ENCODE measurements at places on chromosomes 5 and 9. TPM values are rescaled to one million over a fixed set of nuclear protein-coding genes. Genes with fewer than 3 reads are reported as not detected.

GRCh38 chr5:37799865-37800421 lies 39.9 kb downstream of the GDNF start:
- no peak for DNase-seq

DNA sequence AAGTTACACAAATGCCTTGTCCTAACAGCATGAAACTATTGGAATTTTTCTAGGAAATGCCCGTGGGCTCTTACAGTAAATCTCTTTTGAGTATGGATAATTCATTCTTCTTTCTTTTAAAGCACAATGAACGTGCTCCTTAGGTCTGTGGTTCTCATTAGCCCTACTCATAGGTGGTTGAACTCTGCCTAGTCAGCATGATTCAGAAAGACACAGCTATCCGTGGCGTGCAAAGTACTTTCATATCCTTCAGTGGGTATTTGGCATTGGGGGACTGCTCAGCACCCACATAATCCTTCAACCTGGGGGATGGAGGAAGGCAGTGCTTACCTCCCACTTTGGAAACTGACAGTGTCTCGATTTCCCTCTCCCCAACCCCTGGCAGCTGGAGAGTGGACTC lies 462.0 kb upstream of the CLINT1 start:
- no peak for DNase-seq

DNA sequence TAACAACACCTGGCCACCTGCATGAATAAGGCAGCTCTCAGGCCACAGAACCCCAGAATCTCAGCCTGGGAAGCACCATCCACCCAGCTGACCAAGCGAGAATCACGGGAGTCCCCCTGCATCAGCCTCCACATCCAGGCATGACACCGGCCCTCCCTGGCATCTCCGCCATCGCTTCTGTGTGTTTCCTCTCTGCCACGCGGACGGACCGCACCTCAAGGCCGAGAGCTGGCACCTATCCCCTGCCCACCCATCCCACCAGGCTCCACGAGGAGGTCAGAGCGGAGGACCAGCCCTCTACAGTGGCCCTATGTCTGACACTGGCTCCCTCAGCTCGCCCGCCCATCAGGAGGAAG lies 134.7 kb downstream of the COL23A1 start:
- DNase-seq, result no peak

GRCh38 chr5:142295084-142295758 lies 29.6 kb downstream of the SPRY4 start:
- no peak for DNase-seq

LCN10 gene
- total RNA-seq, result 1.3 TPM

GMCL2 gene
- not detected for total RNA-seq

DNA sequence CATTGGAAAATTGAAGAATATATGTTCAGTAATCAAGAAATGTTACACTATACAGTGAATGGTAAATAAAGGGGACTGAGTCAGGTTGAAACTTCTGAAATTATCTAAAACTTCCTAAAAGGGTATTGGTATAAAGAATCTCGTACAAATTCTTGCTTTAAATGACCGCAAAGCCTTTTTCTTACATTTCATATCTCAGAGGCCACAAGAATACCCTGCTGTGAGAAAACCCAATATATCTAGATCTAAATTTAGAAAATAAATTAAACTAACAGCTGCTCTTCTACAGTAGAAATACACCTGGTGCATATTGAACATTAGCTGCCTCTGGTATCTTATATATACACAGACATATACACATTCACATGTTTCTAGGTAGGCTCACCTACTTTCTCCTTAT lies 221.7 kb downstream of the PCSK5 start:
- DNase-seq, result no peak

DNA sequence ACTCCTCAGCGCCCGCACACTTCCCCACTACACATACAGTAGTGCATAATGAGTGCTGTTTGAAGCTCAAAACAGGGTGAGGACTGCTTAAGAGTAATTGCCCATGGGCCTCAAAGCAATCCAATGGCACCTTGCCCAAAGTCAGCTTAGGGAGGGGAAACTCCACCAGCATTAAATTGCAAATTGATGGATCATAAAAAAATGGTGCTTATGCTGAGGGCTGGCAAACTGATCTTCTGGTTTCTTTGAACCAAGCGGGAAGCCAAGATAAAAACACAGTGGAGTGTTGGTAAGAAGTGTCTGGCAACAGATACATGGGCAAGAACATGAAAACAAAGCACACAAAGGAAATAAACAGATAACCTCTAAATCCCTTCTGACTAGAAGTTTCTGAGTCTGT lies 28.0 kb downstream of the TLE1 start:
- no peak for DNase-seq

DNA sequence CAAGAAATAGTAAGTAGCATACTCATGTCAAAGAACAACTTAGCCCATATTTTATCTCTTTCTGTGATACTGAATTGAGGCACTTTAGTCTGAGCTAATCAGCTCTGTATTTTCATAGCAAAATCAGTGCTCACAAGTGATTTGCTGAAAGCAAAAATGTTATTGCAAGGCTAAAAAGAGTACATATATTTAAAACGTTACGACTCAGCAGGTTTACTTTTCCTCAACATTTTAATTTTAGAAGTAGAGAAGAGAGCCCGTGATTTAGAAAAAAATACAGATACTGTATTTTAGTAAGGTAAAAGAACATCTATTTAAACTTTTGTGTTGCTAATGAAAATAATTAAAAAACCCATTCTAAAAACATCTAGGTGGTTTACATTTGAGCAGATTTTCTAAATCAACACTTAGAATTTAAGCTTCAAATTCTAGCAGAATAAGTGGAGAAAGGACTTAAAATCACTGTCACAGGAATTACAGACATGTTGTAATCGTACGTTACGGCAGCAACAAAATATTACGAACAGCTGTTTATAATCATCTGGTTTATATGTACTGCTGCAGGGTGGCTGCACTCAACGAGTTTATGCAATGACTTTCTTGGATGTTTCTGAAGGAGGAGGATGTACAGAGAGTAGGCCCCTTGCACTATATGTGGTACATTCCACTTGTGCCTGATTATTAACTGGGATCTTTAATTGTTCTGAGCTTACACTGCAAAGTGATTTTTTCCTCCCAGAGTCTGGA lies 20.1 kb downstream of the SREK1 start:
- no peak for DNase-seq

DNA sequence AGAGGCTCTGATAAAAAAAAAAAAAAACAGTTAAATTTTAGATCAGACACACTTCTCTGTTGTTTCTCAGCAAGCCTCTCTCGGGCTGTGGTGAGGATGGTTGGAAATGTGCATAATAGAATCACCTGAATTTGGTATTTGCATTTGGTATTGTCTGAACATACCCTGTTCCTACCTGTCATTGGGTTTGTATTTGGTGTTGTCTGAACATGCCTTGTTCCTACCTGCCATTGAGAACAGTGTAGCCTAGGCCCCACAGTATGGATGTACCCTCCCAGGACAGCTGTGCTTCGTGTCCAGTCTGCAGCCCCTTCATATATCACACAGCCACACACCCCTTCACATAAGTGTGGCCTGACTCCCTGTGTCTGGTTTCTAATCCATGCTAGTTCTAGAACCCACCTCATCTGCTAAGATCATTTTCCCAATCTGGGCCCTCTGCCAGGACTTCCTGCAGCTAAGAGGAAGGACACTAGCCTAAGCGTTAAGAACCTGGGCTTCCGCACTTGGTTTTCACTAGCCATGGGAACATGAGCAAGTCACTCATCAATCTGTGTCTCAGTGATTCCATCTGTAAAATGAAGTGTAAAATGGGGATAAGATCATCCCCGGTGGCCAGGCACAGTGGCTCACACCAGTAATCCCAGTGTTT lies 49.2 kb downstream of the ITGA2 start:
- no peak for DNase-seq

DNA sequence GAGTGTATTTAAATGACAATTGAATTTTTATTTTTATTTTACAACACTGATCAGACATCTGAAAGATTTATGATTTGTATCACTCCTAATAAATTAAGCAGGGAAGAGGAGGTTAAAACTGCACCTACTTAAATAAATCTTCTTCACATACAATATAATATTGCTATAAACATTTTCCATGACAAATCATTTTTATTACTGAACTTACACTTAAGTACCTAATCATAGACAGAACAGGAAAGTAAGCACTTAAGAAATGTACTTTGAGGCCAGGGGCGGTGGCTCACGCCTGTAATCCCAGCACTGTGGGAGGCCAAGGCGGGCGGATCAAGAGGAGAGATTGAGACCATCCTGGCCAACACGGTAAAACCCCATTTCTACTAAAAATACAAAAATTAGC lies 3.8 kb downstream of the PFDN1 start:
- DNase-seq, result no peak

DNA sequence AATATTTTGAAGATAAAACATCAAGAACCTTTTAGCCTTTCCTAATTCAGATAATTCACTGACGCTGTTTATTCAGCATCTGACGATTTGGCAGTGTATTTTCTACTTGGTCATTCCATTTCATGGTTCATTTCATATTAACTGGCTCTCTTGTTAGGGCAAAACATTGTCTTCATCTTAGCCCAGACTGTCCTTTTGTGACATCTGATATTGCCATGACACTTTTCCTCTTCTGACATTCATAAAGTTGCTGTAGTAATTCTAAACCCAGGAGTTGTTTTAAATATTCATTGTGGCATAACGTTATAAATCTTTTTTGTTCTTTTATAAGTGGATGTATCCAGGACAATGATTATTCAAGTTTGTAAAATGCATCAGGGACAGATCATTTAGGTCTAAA lies 1.8 kb downstream of the SCAMP1 start:
- DNase-seq, result no peak

RAI14 gene
- 0.54 TPM for total RNA-seq

DND1 gene
- total RNA-seq, result 0.54 TPM

- no peak for DNase-seq
Observed at GRCh38 chr5:144205141-144205551, 34.5 kb downstream of the KCTD16 start.

CXCL14 gene
- total RNA-seq, result under 0.01 TPM

- DNase-seq, result no peak
Observed at GRCh38 chr9:20714442-20715415, 30.7 kb downstream of the FOCAD start.

LCP2 gene
- total RNA-seq, result 70.8 TPM

DNA sequence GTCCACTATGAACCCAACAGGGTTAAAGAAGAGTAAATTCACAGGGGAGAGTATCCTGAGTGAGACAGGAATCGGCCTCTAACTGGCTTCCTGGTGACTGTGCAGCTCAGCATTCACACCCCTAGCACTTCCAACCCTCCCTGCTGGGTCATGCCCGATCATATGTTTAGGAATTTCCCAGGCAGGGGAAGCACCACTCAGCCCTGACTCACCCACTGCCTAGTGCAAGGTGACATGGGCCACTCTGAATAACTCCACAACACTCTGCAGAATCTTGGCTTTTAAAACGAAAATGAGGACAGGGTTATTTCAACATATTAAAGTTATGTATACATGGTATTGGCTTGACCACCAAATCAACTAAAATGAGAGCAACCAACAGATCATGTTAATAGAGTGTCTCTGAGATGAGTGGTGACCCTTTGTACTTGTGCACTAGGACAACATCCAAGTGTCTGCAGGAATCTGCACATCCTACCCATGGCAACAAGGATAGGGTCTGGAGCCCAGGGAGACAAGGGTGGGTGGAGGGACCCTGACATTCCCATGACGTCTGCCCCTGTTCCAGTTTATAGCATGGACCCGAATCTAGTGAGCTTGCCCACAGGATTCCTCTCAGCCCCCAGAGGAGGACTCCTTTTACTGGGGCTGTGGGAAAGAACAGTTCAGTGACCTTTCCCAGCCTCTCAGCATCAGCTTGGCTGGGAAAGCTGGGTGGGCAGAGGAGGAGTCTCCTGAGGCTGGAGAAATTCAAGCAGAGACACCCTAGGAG lies 485.8 kb downstream of the SEMA5A start:
- DNase-seq, result no peak

DNA sequence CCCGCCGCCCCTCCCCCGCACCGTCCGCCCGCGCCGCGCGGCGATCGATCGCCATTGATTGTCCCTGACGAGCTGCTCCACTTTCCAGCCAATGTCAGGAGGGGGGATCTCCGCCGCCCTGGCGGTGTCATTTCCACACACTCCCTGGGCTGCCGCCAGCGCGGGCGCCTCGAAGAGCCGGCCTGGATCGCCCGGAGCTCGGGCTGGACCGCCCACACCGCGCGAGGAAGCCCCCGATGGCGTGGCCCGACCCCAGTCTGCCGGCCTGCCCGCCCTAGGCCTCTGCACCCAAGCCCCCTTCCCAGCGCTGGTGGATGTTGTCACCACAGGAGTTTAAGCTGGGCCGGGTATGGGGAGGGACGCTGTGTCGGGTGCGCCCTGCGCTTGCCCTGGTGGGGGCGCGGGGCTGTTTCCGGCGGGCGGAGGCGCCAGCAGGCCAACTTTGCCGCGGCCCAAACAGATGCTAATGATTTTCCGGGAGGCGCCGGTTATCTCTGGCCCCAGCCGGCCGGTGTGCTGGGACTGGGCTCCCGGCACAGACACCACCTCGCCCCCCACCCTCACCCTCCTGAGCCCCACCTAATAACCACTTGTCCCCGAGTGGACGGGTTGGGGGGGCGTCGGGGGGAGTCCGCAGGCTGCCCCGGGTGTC lies 10.6 kb upstream of the CXXC5 start:
- no peak for DNase-seq

CDH9 gene
- 2.7 TPM for total RNA-seq

GRCh38 chr9:24616863-24617262 lies 71.2 kb upstream of the IZUMO3 start:
- DNase-seq, result no peak

GRCh38 chr5:16007750-16008415 lies 171.7 kb downstream of the MARCHF11 start:
- DNase-seq, result no peak

SEMA6A gene
- 0.27 TPM for total RNA-seq

OR1Q1 gene
- total RNA-seq, result under 0.01 TPM

- DNase-seq, result no peak
Observed at GRCh38 chr9:92992549-92992948, 45.2 kb downstream of the FGD3 start.

GRCh38 chr5:31758803-31759425 lies 120.0 kb downstream of the PDZD2 start:
- no peak for DNase-seq

AFF4 gene
- 28.8 TPM for total RNA-seq

GARIN3 gene
- not detected for total RNA-seq

GRCh38 chr9:92455217-92455616 lies 27.1 kb downstream of the ASPN start:
- no peak for DNase-seq

STKLD1 gene
- total RNA-seq, result 0.81 TPM

DNA sequence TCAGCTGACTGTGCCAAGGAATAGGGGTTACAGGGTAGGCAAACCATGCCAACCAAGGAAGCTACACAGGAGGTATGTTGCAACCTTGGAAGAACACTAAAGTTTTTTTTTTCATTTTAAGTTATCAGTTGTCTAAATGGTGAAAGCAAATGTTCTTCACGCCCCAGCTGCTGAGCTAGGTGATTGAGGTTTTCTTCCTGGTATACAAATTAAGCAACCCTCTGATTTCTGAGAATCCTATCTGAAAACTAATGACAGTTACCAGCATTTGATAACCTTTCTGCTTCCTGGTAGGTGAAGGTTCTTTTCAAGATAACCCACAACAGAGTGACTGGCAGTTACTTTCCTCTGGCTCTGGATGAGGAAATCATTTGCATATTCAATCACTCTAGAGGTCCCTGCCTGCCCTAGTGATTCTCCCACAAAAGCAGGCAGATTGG lies 194.9 kb downstream of the ATP10B start:
- DNase-seq, result no peak

ARHGEF28 gene
- total RNA-seq, result 0.27 TPM

- no peak for DNase-seq
Observed at GRCh38 chr5:16618138-16618897, 1.5 kb upstream of the RETREG1 start.

All from hematopoietic multipotent progenitor cell (in vitro differentiated cells).